Activated CD8-positive, alpha-beta T cell treated with anti-CD3 and anti-CD28 coated beads, Interleukin-2, amount 10 ng/mL, durations not matched to agents 7 days and 5 days (primary cell): ENCODE measurements at places on chromosomes 16 and 17.

DNA sequence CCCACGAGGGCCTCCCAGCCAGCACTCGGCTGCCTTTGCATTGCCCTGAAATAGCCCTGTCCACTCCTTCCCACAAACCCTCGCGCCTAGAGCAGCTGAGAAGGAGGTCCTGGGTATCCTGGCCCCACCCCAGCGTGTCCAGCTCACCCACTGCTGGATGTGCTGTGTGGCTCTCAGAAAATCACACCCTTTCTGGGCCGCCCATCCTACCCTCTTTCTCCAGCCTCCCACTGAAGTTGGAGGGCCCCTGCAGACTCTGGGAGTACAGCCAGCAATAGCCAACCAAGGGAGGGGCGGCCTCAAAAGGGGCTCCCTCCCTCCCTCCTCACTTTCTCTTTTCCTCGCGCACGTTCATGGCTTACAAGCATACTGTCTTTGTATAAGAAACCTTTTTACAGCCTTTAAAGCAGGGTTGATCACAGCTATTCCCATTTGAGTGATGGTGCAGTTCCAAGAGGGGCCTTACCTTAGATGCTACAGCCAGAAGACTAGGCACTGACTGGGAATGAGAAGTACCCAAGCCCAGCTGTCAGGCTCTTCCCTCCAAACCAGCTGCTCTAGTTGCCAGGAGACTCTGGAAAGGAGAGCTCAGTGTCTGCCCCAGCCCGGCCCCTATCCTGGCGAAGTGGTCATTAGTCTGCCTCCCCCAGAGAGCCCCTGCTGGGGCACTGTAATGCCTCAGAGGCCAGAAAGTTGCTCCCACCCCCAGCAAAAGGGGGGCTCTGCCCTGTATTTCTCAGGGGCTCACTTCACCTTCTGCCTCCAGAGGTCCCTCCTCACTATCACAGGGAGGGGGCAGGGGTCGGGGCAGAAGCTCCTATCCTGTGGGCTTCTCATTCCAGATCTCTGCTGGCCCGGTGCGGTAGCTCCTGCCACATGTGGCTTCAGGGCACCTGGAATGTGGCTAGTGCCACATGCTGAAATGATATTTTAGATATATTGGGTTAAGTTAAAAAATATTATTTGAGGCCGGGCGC is 38.1 kb downstream of the DCAKD start:
- no peak for DNase-seq

DNA sequence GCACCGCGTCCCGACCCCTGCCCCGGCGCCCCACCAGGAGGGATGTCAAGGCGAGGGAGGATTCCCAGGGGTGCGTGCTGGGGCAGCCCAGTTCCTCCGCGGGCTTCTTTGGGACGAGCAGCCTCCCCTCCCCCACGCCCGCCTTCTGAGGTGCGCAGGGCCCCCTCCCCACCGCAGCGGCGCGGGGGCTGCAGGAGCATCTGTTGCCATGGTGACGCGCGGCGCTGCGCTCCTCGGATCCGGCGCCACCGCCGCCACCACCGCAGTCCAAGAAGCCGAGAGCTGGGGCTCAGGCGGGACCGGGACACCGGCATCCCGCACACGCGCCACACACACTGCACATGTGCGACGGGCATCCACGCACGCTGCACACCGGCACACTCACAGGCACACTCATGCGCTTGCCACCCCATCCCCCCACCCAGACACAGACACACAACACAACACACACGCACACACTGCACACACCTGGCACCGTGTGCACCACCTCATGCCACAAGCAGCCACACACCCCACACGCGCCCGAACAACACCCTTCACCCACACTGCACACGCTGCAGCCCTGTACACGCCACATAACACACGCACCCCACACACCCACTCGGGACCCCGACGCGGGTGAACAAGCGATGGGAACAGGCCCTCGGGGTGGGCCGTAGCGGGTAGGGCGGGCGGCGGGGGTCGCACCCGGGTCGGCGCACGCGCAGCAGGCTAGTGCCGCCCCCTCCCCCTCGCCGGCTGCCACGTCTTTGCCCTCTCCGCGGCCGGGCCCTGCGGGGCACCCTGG is 17.0 kb downstream of the ENPP7 start:
- no peak for DNase-seq

DNA sequence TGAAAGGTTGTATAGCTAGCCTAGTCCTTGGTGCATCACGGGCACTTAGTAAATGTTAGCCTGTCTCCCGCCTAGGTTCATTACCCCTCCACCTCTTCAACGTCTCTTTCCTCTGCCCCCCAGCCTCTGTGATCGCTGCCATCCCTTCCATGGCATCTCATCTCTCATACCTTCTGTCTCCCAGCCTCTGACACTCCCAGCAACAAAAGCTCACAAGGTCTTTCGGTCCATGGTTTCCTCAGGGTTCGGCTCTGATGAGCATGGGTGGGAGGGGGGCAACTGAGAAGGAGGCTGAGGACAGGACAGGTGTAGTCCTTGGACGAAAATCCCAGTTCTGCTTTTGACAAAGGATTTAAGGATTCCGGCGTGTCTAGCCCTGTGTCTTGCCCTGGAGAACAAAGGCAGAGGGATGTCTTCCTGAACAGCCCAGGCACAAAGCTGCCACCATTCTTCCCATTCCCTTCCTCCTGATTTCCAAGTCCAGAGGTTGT is 16.7 kb downstream of the CCR7 start:
- DNase-seq = peak; percentile 19

DNA sequence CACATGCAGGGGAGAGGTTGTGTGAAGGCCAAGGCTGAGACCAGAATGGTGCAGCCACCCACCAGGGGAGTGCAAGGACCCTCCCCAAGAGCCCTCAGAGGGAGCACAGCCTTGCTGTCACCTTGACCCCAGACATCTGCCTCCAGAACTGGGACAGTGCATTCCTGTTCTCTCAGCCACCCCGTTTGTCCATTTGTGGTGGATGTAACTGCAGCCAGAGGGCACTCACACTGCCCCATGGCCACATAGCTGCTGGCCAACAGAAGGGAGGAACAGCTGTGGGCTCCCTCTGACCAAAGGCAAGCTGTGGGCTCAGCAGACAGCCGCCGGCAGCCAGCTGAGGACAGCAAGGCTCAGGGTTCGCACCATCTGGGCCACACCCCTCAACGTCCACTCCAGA is 49.8 kb upstream of the KLHDC4 start:
- DNase-seq = no peak

GRCh38 chr17:74637926-74638325 is 14.4 kb upstream of the CD300E start:
- DNase-seq = no peak

- no peak for DNase-seq
Observed at GRCh38 chr17:79038545-79039135, 14.7 kb downstream of the C1QTNF1 start.
